ENCODE measurements at places on chromosomes 6 and 20.

DNA sequence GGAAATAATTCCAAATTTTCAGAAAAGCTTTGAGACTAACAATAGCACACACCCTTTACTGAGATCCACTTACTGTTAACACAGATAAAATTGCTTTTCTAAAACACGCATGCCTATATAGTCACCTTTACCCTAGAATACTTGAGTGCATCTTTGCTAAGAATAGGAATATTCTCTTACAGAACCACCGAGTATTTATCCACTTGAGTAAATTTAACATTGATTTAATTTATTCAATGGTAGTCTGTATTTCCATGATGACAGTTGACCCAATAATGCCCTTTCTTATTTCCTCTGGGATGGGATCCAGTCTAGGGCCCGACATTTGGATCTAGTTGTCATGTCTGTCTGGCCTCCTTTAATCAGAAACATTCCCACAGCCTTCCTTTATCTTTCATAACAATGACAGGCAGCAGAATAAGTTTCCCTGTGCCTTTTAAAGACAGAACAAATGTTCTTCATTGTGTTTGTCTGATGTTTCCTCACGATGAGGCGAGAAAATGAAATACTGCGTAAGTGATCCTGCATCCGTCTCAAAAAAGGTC, 56.6 kb upstream of the ERVFRD-1 start:
- no peak for DNase-seq

- DNase-seq: no peak
Observed at GRCh38 chr20:25761596-25761995, 64.9 kb upstream of the ZNF337 start.

- no peak for DNase-seq
Observed at GRCh38 chr20:49701241-49701790, 12.4 kb downstream of the B4GALT5 start.

DNA sequence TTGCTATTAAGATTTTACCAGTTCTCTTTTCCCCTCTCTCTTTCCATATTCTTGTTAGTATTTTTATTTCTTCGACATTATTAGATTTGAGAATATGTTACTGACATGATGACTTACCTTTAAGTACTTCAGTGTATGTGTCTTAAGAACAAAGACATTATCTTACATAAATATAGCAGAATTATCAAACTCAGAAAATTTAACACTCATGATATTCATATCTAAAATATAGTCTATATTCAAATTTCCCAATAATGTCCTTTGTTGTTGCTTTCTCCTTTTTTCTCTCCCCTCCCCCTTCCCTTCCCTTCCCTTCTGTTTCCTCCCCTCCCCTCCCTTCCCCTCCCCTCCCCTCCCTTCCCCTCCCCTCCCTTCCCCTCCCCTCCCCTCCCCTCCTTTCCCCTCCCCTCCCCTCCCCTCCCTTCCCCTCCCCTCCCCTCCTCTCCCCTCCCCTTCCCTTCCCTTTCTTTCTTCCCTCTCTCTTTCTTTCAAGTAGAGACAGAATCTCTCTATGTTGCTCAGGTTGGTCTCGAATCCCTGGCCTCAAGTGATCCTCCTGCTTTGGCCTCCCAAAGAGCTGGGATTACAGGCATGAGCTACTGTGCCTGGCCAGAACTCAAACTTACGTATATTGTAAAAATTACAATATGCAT, 56.5 kb downstream of the RSPH3 start:
- no peak for DNase-seq

DNA sequence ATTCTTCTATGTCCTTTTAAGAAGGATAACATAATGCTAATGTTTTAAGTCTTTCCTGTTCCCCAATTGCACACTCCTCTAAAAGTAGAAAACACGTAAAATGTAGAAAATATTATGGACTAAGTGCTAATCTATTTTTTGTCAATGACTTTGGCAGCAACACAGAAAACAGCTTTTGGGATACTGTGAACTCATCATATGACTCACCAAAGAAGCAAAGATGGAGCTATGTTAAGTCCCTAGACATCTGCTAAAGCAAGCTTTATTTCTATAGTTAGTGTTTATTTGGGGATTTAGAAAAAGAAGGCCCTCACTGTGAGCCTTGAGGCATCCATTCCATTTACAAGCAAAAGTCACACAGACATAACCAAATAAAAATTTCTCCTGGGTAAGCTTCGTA, 23.0 kb downstream of the OPN5 start:
- no peak for DNase-seq

DNA sequence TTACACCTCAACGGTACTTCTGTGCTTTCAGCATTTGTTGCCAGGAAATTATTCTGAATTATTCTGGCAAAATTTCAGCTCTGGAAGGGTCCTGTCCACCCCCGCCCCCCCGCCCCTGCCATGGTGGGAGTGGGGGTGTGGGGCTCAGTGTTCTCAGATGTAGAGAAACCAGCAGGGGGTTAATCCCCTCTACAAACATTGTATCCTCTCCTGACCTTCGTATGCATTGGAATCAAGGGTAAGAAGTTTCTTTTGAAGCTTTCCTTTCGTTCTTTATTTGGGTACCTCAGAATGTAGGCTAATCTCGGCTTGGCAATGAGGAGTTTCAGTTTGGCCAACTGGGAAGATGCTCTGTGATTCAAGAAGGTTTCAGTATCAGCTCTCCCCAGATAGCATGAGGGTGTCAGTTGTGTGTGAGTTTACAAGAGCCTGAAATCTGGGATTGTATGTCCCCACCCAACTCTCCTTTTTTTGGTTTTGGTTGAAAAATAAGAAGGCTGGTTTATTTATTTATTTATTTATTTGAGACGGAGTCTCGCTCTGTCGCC, 25.5 kb upstream of the OLIG3 start:
- no peak for DNase-seq

DNA sequence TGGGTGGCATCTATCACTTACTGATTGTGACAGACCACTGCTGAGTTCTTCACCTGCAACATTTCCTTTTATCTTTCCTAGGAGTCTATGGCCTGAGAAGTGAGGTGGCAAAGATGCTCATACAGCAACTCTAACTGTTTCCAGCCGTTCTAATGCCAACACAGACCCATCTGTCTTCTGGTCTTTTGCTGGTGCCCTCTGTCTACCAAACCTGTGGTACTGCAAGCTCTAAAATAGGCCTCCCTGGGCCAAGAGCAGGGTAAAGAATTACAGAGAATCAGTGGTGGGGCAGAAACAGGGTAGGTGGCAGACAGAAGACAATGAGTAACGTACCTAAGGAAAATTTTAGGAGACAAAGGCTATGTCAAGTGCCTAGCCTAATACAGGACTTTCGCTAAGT, 611.0 kb upstream of the FLRT3 start:
- no peak for DNase-seq

DNA sequence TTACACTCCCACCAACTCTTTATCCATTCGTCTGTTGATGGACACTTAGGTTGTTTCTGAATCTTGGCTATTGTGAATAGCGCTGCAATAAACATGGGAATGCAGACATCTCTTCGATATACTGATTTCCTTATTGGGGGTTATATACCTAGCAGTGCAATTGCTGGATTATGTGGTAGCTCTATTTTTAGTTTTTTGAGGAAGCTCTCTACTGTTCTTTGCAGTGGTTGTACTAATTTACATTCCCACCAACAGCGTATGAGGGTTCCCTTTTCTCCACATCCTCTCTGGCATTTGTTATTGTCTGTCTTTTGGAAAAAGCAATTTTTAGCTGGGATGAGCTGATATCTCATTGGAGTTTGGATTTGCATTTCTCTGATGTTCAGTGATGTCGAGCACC, 4.6 kb upstream of the PFDN4 start:
- DNase-seq: no peak

DNA sequence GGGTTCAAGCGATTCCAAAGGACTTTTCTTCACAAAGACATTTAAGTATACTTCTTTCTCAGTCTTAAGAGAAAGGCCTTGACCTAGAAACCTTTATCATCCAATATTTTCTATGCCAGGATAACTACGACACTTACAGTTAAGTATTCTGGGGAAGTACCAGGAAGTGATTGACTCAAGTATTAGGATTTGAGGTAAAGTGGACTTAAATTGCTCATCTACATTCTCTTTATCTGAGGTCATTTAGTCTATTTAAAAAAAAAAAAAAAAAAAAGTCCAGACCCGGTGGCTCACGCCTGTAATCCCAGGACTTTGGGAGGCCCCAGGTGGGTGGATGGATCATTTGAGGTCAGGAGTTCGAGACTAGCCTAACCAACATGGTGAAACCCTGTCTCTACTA, 114.7 kb downstream of the ZFAND3 start:
- no peak for DNase-seq

Data from AG20443 (cell line).